Hair follicular keratinocyte (primary cell): ENCODE measurements at places on chromosomes 11 and 22. TPM values are rescaled to one million over a fixed set of nuclear protein-coding genes. Genes with fewer than 3 reads are reported as not detected.

SYT7 gene
- 3.6 and 10.8 TPM in 2 replicates for total RNA-seq

RIBC2 gene
- total RNA-seq, result 0.47 and 0.87 TPM in 2 replicates

DCHS1 gene
- total RNA-seq, result 0.16 and 0.27 TPM in 2 replicates

SLN gene
- total RNA-seq, result not detected in 2 replicates

MS4A7 gene
- total RNA-seq, result not detected in 2 replicates

LRRC75B gene
- 14.9 and 37.1 TPM in 2 replicates for total RNA-seq

TIMP3 gene
- 27.0 and 47.5 TPM in 2 replicates for total RNA-seq

MCHR1 gene
- 0.68 and 3.2 TPM in 2 replicates for total RNA-seq

KLHL35 gene
- 0.34 and 1.2 TPM in 2 replicates for total RNA-seq

BTBD18 gene
- total RNA-seq, result not detected in 2 replicates

CRYBB3 gene
- not detected in 2 replicates for total RNA-seq

PHF21B gene
- not detected in 2 replicates for total RNA-seq

ELMOD1 gene
- total RNA-seq, result not detected in 2 replicates

IGF2 gene
- 1.0 TPM in 1 of 2 replicates, not detected in the other for total RNA-seq

MEN1 gene
- 16.7 and 20.0 TPM in 2 replicates for total RNA-seq

MAPK8IP2 gene
- 0.72 and 1.1 TPM in 2 replicates for total RNA-seq

CSNK1E gene
- 181 and 214 TPM in 2 replicates for total RNA-seq

POU2AF2 gene
- total RNA-seq, result not detected in 2 replicates

LIF gene
- total RNA-seq, result 0.99 and 2.3 TPM in 2 replicates

OR5P2 gene
- total RNA-seq, result not detected in 2 replicates

IFITM10 gene
- total RNA-seq, result 0.08 TPM in 1 of 2 replicates, not detected in the other

RTN4R gene
- total RNA-seq, result 18.4 and 30.8 TPM in 2 replicates

PNPLA5 gene
- not detected in 2 replicates for total RNA-seq

PAK1 gene
- 53.6 and 54.8 TPM in 2 replicates for total RNA-seq

MYEOV gene
- not detected in 2 replicates for total RNA-seq

PATE2 gene
- not detected in 2 replicates for total RNA-seq

DRICH1 gene
- total RNA-seq, result not detected in 2 replicates

NCAM1 gene
- total RNA-seq, result 0.31 TPM in 1 of 2 replicates, not detected in the other

HIC2 gene
- 1.6 and 1.7 TPM in 2 replicates for total RNA-seq

NRIP3 gene
- 1.7 and 1.8 TPM in 2 replicates for total RNA-seq

CDC42BPG gene
- total RNA-seq, result 3.8 and 8.1 TPM in 2 replicates

ABTB2 gene
- total RNA-seq, result 1.9 and 3.4 TPM in 2 replicates

SLC5A4 gene
- total RNA-seq, result not detected in 2 replicates
